ENCODE measurements at places on chromosomes 5 and 9.

DNA sequence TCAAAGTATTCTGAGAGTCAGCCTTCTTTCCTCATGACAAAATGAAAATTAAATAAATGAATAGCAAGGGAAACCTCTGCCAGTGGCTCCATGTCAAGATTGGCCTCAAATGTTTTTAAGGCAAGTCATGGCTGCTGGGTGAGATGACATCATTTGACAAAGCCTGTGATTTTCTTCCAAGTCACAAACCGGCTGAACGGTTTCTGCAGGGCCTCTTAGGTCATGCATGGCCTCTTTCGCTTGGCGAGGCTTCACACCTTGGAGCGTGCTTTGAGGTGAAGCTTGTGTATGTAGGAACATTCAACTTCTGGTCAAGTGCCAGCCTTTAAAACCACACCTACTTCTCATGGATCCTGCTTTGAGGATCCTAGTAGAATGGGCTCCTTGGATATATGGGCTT, 161.0 kb upstream of the ZNF618 start:
- DNase-seq: no peak

GRCh38 chr5:44911501-44911900, 102.8 kb downstream of the MRPS30 start:
- DNase-seq: no peak

GRCh38 chr9:93132946-93133680, 938 bp downstream of the NINJ1 start:
- DNase-seq: peak; percentile 75

DNA sequence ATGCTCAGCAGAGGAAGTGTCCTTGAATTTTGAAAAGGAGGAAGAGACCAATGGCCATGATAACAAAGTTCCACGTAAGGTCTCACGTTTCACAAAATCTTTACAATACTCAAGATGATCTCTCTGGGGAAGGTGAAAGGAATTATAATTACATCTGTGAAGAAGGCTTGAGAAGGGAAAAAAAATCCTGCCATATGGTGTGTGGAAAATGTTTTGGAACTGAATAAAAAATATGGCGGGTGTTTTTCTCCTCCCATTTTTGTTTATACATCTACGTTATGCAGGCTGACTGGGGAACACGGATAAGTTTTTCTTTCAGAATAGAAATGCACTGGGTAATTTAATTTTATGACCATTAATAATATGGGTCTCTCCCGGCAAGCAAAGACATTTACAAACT, 425.6 kb upstream of the BRINP1 start:
- no peak for DNase-seq

DNA sequence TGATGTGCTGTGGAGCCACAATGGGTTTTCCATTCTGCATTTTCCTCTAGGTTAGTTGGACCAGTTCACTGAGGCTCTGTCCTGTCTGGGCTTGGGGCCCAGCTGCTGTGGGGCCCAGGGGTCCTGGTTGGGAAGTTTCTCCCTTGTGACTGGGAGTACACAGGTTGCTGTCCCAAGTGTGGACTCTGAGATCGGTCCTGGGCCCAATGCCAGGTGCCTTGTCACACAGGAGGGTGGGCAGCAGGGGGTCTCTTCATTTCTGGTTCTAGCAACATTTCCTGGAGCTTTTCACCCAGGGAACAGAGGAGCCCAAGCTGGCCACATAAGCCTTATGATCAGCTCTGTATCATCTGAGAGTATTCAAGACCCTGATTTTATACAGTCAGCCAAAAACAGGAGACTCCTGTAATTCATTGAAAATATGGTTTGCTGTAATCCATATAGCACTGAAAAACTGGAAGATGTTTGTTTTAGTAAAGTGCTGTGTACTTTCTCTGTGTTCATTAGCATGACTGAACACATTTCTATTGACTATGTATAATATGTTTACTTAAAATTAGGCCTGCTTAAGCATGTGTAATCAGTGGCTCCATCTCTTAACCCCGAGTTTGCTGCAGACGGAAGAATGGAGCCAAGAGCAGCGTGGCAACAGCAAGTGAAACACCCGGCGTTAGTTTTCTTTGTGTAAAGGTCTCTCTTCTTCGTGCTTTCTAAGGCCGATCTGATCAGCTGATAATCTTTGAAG, 62.5 kb downstream of the MVB12B start:
- DNase-seq: no peak

DNA sequence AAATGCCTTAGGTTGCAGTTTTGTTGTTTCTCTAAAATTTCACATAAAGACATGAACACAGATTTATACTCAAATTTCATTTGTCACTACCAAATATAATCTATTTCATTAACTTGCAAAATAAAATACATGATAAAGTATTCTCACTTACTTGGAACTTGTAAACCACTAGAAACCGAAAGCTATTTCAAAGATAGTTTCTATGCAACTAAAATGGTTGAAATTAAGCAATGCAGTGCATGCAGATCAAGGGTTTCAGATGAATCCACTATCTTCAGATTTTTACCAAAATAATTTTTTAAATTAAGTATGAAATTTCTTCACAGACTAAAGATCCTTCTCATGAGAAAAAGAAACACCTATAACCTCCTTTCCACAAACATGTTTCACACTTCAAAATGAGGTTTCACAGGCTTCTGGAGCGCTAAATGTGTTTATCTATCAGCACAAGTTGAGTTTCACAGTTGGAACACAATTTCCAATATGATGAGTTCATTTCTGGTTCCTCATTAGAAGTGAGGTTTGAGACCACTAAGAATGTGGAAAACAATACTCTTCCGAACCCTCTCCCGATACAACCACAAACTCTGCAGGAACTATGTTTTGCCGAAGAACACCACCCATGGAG, 63.9 kb downstream of the EPB41L4A start:
- DNase-seq: peak; percentile 4

GRCh38 chr9:18707489-18708205, 233.7 kb downstream of the ADAMTSL1 start:
- no peak for DNase-seq

Data from CD4-positive, alpha-beta T cell treated with Interleukin-12 subunit alpha and Interleukin-12 subunit beta, for 1 hour (primary cell).